Posterior vena cava (tissue), 2 donors: ENCODE measurements at places on chromosomes 7 and 10. TPM values are rescaled to one million over a fixed set of nuclear protein-coding genes. Genes with fewer than 3 reads are reported as not detected.
A peak's percentile ranks its signal among the peaks of the same experiment; 100 is the strongest.

- DNase-seq = peak; percentile 12
Observed at GRCh38 chr10:79361726-79362397, 14.6 kb downstream of the PPIF start.

DNA sequence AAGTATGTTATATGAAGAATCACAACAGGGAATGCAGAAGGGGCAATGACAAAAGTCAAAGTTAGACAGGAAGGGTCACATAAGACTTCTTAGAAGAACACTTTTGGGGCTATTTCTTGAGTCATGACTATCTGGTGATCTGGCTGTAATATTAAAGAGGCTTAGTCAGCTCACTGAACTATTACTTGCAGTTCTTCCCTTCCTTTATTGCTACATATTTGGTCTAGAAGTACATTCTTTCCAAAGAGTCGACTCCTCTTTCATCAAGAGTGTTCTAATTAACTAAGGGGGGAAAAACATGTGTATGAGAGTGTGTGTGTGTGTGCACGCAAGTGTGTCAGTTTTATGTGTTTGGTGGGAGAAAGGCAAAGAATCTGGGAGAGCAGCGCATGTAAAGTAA lies 247.3 kb upstream of the LRRTM3 start:
- no peak for DNase-seq

- DNase-seq = peak; percentile 83
Observed at GRCh38 chr7:93715234-93715633, 140.7 kb upstream of the CALCR start.

DNA sequence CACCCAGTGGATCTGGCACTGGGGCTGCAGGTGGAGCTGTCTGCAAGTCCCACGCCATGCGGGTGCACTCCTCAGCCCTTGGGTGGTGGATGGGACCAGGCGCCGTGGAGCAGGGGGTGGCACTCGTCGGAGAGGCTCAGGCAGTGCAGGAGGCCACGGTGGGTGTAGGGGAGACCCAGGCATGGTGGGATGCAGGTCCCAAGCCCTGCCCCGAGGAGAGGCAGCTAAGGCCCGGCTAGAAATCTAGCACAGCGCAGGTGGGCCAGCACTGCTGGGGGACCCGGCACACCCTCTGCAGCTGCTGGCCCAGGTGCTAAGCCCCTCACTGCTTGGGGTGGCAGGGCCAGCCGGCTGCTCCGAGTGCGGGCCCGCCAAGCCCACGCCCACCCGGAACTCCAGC lies 25.7 kb downstream of the HTR7 start:
- no peak for DNase-seq

DNA sequence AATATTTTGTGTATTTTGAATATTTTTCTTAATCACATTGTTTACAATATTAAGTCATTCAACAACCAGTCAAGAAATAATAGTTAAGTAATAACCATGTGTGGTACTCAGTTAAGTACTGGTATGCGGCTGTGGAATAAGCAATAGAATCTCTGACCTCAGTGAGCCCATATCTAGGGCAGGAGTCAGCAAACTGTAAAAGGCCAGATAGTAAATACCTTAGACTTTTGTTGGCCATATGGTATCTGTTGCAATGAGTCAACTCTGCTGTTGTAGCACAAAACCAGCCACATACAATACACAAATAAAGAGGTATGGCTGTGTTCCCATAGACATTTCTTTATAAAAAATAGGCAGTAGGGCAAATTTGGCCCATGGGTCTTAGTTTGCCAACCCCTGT lies 311.6 kb upstream of the SEMA3A start:
- DNase-seq = no peak

GRCh38 chr10:36888925-36889573 lies 236.3 kb upstream of the ANKRD30A start:
- DNase-seq = no peak

- DNase-seq = no peak
Observed at GRCh38 chr10:95456516-95456915, 104.7 kb downstream of the SORBS1 start.

DNA sequence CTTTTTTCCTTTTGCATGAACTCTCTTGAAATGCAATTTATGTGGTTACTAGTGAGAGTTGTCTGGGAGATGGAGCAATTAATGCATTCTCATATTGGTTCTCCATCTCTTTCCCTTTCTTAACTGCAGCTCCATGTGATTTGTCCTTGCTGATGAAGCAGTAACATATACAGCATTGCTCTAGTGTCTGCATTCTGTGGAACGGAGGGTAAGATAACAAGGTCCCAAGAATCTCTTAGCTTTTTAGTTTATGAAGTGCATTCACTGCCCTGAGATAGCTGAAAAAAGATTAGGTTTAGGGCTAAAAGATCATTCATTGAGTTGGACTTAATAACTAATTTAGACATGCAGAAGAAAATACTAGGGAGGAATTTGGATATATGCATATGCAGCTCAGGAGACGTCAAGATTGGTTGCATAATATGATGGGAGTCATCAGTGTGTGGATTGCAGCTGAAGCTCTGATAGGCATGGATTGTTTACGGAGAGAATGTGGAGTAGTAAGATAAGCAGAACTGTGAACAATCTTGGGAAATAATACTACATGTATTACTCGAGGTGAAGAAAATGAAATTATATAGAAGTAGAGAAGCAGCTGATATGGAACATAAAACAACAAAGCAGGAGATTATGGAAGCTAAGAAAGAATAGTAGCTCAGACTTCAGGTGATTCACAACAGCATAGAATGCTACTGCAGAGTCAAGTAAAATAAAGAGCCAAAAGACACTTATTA lies 404.7 kb downstream of the ARL4A start:
- DNase-seq = no peak

MUC12 gene
- total RNA-seq = 0.62 TPM
